ENCODE measurements at places on chromosomes 3 and 15. TPM values are rescaled to one million over a fixed set of nuclear protein-coding genes. Genes with fewer than 3 reads are reported as not detected.

The MCTP2 gene
- 0.53 TPM for total RNA-seq

The LIPH gene
- 0.07 TPM for total RNA-seq

The LRRFIP2 gene
- total RNA-seq = 89.4 TPM

The CLDN16 gene
- not detected for total RNA-seq

The EIF4A2 gene
- total RNA-seq = 655 TPM

The TRPM1 gene
- 0.27 TPM for total RNA-seq

The CHDH gene
- total RNA-seq = 1.1 TPM

The CYP1A1 gene
- total RNA-seq = 4.5 TPM

The GOLGA6L10 gene
- total RNA-seq = 0.40 TPM
